HFF-Myc (cell line): ENCODE measurements at places on chromosomes 4 and X.

DNA sequence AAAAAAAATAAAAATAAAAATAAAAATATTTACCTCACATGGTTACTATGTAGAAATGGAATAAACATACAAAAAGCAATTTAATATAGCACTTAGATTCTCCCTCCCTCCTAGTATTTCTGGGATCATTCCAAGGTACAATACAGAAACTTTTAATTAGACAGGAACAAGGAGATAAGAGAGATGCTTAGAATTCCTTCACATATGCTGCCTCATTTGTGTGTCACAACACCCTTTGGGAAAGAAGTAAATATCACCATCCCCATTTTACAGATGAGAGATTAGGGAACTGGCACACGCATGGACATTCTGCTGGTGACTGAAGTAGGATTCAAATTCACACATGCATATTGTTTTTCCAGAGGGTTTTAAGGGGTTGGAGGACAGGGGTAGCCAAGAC is 164.2 kb downstream of the APBB2 start:
- no peak for DNase-seq

- DNase-seq = no peak
These were observed 249.6 kb downstream of the CAMK2D start for GRCh38 chr4:113511944-113512343.

GRCh38 chr4:74631338-74631737 is 163.0 kb downstream of the BTC start:
- DNase-seq = no peak

DNA sequence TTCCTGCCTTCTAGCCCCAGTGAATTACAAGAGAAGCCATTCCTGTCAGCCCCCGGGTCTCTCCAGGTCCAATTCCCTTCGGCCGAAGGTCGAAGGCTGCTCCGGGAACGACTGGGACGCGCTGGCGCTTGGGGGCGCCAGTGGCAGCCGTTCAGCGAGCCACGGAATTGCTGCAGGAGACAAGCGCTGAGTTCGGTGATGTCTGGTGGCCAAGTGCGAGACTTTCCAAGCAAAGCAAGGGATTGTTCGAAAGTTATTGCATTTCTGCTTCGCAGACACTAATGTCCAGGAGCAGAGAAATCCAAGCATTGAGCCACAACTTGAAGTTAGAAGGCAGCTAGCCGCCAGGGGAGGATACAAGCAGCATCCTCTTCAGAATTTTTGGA is 1.1 kb upstream of the DKK2 start:
- DNase-seq = no peak

DNA sequence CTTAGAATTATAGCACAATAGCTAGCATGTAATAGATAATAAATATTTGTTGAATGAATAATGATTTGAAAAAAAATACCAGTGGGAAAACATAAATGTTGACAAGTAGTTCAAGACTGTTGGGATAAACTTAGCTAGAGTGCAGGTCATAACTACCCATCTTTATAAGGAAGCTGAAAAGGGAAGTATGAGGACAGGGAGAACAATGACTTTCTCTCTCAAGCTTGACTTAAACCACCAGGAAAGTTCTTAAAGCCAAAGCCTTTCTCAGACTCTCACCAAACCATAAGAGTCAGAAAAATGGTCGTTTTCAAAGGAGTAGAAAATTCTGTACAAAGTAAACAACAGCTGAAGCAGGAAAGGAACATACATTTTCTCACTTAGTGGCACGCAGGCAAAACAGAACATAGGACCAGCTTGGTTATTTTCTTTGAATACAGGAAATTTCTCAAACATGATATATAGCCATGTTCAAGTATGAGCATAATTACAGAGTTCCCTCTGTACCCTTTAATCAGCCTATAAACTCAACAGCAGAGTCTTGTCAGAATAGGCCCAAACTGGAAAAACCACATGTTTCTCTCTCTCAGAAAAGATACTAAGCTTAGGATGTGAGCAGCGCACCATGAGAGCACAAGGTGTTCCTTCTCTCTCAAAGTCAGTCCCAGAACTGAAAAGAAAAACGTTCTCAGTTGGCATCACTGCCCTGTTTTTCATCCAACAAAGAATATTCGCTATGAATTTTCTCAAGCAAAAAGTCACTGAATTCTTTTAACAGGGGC is 28.7 kb downstream of the MAPK10 start:
- no peak for DNase-seq

DNA sequence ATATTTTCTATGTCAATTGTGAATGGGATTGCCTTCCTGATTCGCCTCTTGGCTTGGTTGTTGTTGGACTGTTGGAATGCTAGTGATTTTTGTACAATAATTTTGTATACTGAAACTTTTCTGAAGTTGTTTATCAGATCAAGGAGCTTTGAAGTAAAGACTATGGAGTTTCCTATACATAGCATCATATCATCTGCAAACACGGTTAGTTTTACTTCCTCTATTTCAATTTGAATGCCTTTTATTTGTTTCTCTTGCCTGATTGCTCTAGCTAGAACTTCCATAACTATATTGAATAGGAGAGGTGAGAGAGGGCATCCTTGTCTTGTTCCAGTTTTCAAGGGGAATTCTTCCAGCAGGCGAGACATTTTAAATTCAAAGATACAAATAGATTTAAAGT is 226.5 kb downstream of the FBXO8 start:
- no peak for DNase-seq

DNA sequence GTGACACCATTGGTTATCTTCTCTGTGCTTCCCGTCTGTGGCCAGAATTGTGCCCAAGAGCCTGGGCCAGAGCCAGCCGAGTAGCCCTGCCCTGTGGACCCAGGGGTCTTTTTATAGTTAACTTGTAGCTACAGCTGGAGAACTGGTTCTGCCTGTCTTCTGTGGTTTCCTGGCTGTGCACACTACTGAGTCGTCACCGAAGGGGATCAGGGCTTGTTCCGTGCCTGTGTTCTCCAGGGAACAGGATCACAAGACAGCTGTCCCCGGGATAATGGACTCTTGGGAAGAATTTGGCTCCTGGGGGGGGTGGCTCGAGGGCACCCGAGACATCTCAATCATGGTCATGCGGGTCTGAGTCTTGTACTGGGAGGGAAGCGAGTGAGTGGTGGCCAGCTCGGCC is 22.1 kb upstream of the OPN1LW start:
- DNase-seq = no peak

DNA sequence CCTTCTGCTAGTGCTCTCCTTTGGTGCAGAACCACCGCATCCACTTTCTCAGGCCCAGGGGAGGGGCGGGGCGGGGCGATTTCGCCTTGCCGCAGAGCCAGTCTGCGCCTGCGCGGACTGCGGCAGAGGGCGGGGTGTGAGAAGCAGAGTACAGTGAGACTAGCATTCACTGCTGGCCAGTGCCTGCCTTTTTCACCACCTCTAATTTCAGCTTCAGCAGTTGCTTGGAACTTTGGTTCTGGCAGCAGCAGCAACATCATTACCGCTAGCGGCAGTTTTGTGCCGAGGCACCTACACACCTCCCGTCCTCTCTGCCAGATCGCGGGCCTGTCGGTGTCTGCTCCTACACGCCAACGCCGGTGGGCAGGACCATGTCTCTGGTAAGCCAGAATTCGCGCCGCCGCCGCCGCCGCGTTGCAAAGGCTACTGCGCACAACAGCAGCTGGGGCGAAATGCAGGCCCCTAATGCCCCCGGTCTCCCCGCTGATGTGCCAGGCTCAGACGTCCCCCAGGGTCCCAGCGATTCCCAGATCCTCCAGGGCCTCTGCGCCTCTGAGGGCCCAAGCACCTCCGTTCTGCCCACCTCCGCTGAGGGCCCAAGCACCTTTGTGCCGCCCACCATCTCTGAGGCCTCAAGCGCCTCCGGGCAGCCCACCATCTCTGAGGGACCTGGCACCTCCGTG is at the start of gene MAGEE1:
MAGEE1 (plus strand) TSS at position 151 of the 683 bp plus-strand sequence; CDS start at position 372, 221 bp downstream.
- DNase-seq = peak; percentile 0

DNA sequence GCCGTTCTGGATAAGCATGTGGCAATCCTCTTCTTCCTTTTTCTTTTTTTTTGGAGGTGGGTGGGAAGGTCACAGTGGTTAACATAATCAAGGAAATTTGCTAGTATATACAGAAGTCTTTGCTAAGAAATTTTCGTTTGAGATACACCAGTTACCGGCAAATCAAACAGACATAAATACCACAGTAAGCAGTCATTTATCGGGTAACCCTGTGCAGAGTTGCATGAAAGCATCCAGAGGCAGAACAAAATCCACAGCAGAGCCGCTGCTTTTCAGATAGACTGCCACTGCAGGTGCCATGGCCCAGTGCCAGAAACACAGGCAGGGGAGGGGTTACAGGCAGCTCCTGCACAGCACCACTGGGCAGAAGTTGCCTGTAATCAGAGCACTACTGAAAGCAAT is 179.1 kb upstream of the MAB21L2 start:
- no peak for DNase-seq

- no peak for DNase-seq
These were observed 524 bp downstream of the RAB33A start for GRCh38 chrX:130172127-130172845.

- DNase-seq = no peak
These were observed 979.4 kb upstream of the PCDH10 start for GRCh38 chr4:132169660-132170059.

DNA sequence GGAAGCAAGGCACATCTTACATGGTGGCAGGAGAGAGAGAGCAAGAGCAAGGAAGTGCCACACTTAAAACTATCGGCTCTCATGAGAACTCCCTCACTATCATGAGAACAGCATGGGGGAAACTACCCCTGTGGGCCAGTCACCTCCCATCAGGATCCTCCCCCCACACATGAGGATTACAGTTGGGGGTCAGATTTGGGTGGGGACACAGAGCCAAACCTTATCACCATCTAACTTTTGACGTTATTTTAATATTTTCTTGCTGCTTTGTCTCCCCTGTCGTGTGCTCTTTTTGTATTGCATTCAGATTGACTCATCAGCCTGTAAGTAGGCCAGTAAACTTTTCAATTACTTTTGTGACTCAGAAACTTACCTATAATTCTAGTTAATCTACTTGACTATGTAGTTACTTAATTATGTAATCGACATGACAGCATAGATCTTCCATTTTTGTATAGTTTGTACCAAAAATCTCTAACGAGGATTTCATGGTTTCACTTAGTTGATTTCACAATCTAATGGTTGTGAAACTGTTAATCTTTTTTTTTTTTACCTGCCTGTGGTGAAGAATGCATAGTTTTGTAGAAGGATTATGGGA is 18.3 kb downstream of the STIM2 start:
- no peak for DNase-seq

- DNase-seq = no peak
These were observed 8.2 kb upstream of the EFNB1 start for GRCh38 chrX:68820476-68821110.

DNA sequence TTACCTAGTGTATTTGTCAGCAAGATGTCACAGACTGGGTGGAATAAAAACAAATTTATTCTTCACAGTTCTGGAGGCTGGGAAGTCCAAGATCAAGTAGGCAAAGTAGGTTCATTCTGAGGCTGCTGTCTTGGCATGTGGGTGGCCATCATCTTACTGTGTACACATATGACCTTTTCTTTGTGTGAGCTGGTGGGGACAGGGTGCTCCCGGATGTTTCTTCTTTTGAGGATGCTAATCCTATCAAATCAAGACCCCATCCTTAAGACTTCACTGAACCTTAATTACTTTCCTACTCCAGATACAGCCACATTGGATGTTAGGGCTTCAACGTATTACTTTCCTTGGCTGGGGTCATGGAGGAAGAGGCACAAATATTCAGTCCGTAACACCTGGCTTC is 74.0 kb downstream of the TLL1 start:
- DNase-seq = no peak

- DNase-seq = no peak
These were observed 243.8 kb downstream of the RAPGEF2 start for GRCh38 chr4:159346681-159347080.

DNA sequence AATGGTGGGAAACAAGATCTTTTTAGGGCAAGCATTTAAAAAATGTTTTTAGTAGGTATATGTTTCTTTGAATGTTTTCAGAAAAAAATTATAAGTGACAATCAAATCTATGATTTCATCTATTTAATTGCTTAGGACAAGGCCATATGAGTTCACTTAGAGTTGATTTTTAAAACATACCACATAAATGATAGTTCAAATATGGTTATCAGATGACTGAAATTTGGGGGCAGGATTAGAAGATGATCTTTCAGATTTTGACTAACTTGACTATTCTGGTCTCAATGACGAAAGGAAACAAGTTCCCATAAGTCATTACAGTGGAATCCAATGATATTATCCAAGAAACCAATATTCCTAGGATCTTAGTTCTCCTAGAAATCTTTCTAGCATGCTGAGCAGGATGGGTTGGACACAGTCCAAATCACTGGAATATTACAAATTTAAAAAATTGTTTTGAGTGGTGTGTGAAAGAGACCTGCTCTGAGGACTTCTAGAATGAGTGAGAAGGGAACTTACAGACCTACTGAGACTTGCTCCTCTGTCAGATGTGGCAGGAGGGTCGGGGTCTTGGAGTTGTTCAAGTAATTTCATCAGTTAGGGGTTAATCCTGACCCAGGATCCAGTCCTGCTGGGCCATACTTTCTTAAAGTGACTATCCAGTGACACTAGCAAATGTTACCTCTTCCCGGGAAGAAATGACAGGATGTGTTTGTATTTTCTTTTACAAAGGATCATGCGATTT is 20.0 kb downstream of the RHOH start:
- no peak for DNase-seq

- no peak for DNase-seq
These were observed 180.5 kb downstream of the KLHL13 start for GRCh38 chrX:117936118-117936517.

DNA sequence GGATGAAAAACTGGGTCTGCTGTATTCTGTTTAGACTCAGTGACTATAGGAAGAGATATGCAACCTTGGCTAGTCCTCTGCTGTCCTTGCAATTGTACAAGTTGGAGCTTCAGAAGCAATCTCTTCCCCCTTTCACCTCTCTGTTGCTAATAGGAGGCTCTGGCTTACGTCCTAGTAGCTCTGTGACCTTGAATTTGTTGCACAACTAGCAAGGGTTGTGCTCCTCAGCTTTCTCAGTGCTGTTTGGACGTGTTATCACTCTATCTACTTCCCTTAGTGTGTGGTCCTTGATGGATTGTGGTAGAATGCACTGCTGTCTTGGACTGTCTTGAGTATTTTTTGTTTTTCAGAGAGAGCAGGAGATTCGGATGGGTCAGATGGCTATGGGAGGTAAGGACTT is 3.4 kb upstream of the ITGB1BP2 start:
- DNase-seq = no peak

DNA sequence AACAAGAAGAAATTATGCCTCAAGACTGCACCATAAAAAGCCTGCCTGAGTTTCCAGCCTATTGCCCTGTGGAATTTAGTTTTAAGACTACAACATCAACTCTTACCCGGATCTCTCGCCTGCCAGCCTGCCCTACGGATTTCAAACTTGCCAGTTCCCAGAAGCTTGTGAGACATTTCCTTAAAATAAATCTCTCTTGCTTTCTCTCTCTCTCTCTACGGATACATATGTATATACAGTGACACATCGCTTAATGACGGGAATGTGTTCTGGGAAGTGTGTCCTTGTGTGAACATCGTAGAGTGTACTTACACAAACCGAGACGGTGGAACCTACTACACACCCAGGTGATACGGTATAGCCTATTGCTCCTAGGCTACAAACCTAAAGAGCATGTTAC is 79.5 kb downstream of the CLNK start:
- DNase-seq = no peak

DNA sequence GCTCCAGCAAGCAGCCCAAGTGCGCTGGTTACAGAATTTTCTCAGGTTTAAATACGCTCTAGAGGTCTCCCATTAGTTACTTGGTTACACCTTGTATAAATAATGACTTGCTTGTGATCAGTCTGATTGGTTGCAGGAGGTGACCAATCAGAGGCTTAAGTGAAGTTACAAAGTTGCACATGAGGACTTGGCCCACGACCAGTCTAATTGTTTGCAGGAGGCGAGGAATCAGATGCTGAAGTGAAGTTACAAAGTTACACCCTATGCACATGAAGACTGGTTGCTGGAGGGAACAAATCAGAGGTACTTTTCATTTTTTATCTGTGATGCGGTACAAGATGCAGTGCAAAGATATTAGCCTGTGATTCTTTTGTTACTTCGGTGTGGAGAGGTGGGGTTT is 80.7 kb downstream of the UBE2NL start:
- DNase-seq = no peak
